ENCODE measurements at places on chromosomes 4 and X.
A peak's percentile ranks its signal among the peaks of the same experiment; 100 is the strongest.

DNA sequence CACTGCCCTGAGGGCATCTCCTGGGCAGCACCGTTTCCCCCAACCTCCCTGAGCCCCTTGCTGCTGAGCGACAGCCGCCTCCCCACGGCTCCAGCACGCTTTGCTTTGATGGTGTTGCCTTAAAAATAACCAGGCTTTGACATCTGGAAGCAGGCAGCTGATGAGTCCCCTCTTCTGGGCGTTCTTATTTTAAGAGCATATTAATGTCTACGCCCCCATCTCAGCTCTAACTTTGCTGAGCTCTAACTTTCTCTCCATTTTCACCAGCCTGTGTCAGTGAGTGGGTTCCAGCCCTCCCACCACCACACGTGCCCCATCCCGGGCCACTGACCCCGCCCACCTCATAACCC lies 70.2 kb downstream of the ADRA2C start:
- DNase-seq: no peak

DNA sequence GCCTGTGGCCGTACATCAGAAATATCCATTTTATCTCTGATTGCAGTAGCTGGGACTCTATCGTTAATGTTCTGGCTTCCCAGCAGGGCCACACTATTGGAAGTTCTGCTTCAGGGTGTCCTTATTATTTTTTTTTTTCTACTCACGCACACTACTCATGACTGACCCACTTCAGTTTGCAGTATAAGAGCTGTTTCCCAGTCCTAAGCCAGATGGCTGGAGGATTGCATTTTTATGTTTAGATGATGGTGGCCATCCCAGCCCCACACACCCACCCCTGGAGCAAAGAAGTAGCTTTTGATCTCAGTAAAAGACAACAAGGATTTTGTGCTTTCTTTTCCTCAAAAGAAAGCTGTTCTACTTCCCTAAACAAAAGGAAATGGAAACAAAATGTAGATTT lies 557.0 kb upstream of the GALNTL6 start:
- no peak for DNase-seq

- peak; percentile 15 for DNase-seq
Observed at GRCh38 chrX:100674705-100675104, 30.7 kb downstream of the SRPX2 start.

GRCh38 chrX:110836982-110837381 lies 41.4 kb upstream of the CHRDL1 start:
- no peak for DNase-seq

GRCh38 chrX:119041175-119041574 lies 31.6 kb upstream of the CT47C1 start:
- DNase-seq: peak; percentile 34

DNA sequence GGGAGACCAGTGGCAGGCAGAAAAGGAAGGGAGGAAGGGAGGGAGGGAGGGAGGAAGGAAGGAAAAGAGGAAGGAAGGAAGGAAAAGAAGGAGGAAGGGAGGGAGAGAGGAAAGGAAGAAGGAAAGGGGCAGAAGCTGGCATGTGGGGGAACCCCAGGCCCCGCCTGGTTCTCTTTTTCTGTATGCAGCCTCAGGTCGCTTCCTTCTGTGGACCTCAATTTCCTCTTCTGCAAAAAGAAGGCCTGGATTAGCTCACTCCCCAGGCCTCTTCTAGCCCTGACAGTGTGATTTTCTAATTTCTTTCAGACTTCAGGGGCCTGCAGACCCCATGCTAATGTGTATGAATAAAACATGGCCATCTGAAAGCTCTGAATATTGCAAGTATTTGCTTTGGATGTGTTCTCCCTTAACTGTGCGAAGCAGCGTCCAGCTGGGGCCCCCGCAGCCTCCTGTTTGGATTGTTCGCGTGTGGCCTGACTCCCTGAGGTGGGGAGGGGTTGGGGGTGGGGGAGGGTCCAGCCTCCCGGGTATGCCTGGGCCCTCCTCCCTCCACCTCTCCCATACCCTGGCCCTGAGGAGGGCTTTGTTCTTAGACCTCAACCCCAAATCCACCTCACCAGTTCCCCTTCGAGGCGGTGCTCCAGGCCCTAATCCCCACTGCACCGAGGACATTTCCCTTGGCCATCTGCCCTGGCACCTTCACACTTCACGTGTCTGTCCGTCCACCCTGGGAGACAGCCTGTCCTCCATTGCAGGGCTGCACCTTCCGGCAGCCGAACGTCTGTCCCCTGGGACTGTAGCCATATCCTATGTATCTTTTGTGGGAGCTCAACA lies 199.9 kb upstream of the ATP6AP2 start:
- peak; percentile 71 for DNase-seq

GRCh38 chr4:173499658-173500535 lies 30.1 kb downstream of the HAND2 start:
- no peak for DNase-seq

DNA sequence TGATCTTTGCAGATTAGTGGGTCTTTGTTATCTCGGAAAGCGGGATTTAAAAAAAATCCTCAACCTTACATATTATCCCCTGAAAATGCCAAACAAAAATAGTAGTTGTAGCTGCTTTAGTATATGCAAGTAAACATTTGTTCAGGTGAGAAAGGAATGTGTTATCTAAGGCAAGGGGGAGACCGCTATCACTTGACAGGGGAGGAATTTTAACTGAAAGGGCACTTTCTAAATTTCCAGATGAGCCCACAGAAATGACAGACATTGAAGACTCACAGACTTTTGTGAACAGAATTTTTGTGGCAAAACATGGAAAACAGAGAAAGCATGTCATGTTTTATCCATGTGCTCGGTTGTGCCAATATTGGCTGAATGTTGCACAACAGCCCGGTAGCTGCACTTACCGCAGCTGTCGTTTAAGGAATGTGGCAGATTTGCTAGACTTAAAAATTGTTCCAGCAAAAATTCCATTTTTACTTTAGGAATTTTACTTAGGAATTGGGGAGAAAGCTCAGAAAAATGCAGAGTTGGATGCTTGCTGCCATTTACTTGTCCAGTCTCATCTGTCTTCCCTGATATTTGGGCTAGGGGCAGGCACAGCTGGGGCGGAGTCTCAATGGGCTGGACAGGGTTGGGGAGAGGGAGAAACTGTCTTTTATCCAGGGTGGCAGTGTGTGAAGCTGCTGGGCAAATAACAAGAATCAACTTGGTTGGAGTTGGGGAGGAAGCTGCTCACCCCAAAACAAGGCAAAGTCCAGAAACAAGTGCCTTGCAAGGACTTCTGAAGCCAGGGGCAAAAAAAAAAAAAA lies 94.6 kb upstream of the RPS6KA3 start:
- DNase-seq: peak; percentile 12

DNA sequence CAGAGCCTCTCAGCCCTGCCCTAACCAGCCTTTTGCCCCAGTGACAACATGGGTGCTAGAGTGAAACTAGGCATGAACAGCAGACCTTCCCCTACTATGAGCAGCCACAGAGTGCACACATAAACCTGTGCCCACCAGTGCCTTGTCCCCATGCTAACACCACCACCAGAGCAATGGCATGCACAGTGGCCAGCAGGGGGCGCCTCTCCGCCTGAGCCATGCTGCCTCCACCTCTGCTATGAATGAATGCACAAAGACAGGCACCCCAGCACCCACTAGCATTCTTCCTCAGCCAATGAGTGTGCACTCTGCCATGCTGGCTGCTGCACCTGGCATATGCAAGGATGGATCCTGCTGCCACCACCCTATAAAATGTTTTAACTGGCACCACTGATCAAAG lies 286.9 kb upstream of the FGF16 start:
- peak; percentile 15 for DNase-seq

DNA sequence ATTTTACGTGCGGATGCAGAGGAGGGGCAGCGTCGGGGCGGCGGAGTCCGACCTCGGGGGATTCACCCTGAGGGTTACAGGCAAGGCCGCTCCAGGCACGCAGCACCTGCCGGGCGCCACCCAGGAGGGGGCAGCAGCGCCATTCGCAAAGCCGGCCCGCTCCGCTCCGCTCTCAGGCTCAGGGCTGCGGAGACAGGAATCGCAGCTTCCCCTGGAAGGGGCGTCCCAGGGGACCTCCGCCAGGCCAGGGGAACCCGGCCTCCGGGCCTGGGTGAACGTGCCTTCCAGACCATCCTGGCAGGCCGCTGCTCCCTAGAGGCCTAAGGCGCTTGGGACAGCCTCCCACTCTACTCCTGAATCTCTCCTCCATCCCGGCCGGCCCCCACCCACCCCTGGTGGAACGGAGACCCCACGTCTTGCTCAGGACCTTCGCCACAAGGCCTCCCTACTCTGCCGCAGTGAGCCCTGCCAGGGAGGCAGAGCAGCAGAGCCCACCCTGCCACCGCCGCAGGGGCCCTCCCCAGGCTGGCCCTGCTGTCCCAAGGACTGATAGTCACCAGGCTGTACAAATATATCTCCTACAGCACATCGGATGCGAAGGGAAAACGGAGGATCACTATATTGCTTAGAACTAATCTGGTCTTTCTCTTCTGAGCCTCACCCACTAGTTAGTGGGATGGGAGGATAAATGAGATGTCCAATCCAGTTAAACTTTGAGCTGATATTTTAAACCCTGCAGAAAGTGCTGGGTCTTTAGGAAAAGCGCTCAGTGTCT lies 115.0 kb downstream of the SMIM20 start:
- DNase-seq: peak; percentile 48

- DNase-seq: peak; percentile 85
Observed at GRCh38 chr4:1351854-1352566, 5.0 kb downstream of the UVSSA start.
